CD14-positive monocyte (primary cell): ENCODE measurements at places on chromosomes 12 and 14. TPM values are rescaled to one million over a fixed set of nuclear protein-coding genes. Genes with fewer than 3 reads are reported as not detected.

Gene OR6C75
- polyA plus RNA-seq, result not detected in 2 replicates

Gene IGF1
- not detected for polyA plus RNA-seq

Gene MYO1A
- polyA plus RNA-seq, result 1.0 and 1.7 TPM in 2 replicates

Gene OAS2
- polyA plus RNA-seq, result 55.9 TPM

Gene PTHLH
- polyA plus RNA-seq, result not detected

Gene SMIM41
- polyA plus RNA-seq, result not detected

Gene MYH6
- polyA plus RNA-seq, result not detected in 2 replicates
